ENCODE measurements at places on chromosomes 5 and 9. TPM values are rescaled to one million over a fixed set of nuclear protein-coding genes. Genes with fewer than 3 reads are reported as not detected.
A peak's percentile ranks its signal among the peaks of the same experiment; 100 is the strongest.

DNA sequence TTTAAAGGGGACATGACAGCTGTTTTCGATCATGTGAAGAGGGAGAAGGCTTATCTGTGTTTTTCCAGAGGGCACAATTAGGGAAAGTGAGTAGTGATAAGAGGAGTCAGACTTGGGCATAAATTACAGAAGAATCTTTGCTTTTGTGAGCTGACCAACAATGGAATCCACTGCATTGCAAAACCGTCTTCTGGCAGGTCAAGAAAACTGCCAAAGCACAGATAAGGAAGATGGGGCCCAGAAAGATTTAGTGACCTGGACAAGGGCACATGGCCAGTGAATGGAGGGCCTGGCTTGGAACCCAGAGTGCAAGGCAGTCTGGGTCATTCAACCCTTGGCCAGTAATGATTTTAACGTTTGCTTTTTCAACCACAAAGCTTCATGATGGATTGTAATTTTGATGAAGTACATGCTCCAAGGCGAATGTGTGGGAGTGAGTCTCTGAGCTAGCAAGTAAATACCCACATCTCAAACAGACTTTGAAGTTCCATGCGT is 153.2 kb upstream of the MAST4 start:
- DNase-seq, result no peak

- DNase-seq, result no peak
Observed at GRCh38 chr5:171816666-171817065, 31.0 kb downstream of the SMIM23 start.

- DNase-seq, result no peak
Observed at GRCh38 chr9:4096121-4096520, 203.7 kb downstream of the GLIS3 start.

DNA sequence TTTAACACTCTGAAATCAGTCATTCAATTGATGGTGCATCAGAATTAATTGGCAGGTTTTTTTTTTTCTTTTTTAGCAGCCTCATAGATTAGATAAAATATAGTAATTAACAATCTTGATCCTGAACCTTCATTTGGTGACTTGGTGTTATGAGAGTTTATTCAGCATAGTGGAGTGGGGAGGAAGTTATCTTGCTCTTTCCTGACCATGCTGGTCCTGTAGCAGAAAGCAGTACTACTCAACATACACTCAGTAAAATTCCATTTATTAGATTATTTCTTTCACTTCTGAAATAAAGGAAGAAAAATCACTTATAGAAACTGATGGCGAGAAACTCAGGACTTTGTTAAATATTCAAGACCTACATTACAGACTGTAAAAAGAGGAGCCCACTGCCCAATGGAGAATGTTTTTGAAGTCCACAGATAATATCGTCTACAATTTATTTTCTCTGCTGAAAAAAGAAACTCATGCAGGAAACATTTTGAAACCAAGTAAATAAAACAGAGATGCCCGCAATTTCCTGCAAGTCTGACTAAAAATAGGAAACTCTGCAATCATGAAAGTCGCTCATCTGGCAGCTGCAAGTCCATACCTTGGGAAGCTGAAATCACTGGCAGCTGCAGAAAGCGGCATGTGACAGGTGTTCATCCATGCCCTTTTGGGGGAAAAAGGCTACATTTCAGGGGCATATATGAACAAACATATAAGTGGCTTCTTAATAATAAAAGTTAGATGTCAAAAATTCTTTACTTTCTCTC is 233.2 kb upstream of the RFX3 start:
- DNase-seq, result no peak

GRCh38 chr5:44574678-44575077 is 185.5 kb upstream of the FGF10 start:
- no peak for DNase-seq

GBA2 gene
- 186 TPM for total RNA-seq

DNA sequence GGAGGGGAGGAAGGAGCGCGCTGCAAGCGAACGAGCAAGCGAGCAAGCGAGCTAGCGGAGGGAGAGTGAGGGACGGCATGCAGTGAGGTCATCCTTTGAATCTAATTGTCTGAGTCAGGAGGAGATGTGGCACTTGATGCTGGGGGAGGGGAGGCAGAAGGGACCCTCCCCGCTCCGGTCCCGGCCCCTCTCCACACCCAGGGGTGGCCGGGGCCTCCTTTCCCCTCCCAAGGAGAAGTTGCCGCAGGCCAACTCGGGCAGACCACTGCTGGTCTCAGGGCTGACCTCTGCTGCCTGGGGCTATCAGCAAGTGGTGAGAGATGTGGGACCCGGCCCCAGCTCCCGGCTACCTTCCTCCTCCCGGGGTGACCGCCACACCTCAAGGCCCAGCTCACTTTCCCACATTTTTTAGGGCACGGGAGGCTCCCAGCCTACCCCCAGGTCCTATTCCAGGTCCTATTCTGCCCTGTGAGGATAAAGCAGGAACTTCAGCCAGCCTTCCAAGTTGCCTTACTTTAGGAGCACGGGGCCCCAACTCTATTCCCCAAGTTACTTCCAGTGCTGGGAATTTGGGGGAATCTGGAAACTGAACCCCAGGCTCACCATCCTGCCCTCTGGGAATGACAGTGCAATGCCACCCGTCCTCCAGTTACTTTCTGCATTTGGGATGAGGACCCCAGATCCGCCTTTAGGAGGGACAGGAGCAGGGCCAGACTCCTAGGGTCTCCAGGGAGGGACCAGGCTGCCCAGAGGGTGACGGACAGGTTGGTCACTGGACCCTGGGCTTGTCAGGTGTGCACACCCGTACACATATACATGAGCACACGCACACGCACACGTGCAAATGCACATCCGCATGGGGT is 11.1 kb downstream of the CNTFR start:
- DNase-seq, result no peak

COL23A1 gene
- total RNA-seq, result 0.09 TPM

DRD1 gene
- total RNA-seq, result 0.17 TPM

SLC6A19 gene
- 72.5 TPM for total RNA-seq

RNF38 gene
- total RNA-seq, result 40.5 TPM

GRCh38 chr5:113427871-113428574 is 6.8 kb downstream of the TSSK1B start:
- DNase-seq, result no peak

S1PR3 gene
- 3.2 TPM for total RNA-seq

- no peak for DNase-seq
Observed at GRCh38 chr5:89265511-89266179, 382.7 kb upstream of the MEF2C start.

- DNase-seq, result no peak
Observed at GRCh38 chr5:174734571-174735497, 10.5 kb downstream of the MSX2 start.

DNA sequence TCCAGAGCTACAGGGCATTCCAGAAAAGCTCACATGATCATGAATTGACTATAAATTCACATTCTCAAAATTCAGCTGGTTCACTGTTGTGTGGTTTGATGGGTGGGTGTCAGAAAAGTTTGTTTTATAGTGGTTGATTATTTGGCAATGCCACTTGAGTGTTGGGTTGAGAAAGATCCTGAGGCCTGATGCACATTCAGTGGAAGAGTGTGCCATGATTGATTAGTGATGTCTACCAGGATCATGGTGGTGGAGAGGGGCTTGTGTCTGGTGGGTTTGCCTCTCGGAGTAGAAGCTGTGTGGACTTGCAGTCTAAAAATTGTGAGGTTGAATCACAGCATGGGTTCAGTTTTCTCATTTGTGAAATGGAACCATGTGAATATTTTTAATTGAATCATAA is 2.0 kb downstream of the NDUFS6 start:
- DNase-seq, result no peak

DNA sequence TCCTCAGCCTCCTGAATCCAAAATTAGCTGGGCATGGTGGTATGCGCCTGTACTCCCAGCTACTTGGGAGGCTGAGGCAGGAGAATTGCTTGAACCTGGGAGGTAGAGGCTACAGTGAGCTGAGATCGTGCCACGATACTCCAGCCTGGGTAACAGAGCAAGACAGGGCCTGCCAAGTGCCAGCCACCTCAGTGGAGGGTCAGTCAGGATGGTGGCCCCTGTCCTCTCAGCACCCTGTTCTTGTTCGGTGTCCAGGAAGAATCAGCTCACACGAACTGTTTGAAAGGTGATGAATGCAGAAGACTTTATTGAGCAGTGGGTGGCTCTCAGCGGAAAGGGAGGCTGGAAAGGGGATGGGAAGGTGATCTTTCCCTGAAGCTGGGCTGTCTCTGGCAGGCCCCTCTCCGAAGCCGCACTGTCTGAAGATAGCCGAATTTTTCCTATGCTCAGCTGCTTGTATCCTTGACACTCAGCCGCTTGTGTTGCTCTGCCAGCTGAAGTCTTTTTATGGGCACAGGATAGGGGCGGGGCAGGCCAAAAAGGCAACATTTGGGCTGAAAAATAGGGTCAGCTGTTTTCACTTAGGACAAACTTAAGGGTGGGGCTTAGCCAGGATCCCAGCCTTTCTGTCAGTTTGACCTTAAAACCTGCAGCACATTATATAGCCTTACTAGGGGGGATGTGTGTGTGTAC is 50.9 kb downstream of the UBE2R2 start:
- DNase-seq, result no peak

DNA sequence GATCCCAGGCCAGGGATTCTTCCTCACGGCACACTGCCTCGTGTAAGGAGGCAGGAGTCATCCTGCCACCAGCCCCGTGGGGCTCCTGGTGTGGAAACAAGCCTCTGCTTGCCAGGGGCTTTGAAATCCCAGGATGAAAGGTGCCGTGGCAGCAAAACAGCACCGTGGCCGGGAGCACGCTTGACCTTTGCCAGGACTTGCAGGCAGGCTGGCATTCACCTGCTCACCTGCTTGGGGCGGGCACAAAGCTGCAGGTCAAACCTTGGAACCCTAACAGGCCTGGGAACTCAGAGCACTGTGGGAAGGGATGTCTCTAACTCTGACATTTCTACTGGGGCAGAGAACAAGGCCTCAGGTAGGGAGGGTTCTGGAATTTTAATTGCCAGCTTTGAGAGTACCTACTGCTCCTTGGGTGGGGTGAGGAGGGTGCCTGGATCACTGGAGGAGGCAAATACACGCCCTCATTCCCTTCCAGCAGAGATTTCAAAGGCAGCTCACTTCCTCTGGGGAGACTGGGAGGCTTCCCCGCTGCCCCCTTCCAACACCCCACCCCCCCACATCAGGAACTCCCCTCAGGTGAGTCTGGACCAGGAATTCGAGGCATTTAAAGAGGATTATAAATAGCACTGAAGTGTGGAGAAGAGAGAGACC is 45.6 kb upstream of the STXBP1 start:
- peak; percentile 85 for DNase-seq

- no peak for DNase-seq
Observed at GRCh38 chr5:39013938-39014337, 60.3 kb downstream of the RICTOR start.

ST8SIA4 gene
- 2.0 TPM for total RNA-seq

DNA sequence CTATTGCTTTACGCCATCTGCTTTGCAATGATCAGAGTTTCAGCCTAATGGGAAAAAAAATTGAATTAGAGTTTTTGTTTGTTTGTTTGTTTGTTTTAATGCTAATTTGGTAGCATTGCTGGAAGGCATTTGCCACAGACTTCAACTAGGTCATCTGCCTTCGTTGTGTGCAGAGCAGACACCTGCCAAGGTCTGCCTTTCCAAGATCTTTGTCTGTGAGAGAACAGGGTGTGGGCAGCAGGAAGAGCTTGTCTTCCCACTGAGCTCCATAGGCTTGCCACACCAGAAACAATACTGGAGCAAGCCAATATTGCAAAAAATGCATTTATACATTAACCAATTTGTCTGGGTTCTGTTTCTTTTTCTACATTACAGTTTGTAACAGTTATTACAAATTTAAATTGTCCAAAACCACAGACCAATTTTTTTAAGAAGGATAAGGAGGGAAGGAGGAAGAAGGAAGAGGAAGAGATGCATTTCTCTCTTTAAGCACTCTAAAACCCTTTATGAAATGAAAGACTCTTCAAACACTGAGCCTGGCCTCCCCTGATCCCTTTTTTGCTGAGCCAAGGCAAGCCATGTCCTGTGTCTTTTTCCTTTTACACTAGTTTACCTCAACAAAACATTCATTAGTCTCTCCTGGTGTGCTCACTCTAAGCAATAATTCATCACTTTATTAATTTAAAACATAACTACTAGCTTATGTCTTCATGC is 210.5 kb downstream of the SNX18 start:
- no peak for DNase-seq

DNA sequence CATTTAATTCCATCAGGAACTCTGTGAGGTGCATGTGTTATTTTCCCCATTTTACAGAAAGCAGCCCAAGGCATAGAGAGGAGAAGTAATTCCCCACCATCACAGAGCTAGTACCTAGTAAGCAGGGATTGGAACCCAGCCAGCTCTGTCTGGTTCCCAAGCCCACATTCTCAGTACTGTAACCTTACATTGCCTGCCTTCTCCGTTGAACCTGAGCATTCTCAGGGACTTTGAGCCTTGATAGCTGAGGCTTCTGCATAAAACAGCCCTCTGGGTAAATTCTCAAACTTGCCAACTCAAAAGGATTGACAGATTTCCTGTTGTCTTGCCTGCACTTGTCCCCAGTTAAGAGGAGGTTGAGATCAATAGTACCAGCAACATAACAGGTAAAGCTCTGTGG is 9.2 kb upstream of the GLE1 start:
- DNase-seq, result no peak

DNA sequence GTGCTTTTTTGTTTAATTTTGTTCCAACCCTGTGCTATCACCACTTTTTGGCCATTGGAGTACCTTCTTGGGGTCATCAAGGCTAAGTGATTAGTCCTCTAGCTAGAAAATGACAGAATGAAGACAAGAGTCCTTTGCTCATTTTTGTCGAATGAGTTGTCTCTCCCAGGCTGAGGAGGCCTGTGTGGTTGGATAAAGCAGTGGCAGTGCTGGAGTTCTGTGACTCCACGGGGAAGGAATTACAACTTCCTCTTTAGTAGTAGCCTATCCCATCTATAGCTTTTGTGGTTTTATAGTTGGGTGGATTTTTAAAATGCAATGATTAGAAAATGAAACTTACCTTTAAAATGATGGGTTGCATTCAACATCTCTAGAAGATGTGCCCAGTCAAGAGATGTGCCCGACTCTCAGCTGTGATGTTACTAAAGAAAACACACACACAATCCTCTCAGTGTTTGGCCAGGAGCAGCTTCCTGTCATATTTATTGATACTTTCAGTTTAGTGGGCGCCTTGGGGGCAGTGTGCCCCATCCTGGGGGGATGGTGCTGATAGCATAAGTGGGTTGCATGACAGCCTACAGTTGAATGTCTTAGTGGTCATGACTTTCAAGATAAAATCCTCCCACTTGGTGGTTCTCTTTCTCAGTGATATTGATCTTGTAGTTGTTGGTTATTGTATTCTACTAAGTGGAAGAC is 11.9 kb downstream of the OTULINL start:
- DNase-seq, result no peak

KCNT1 gene
- 0.34 TPM for total RNA-seq

- no peak for DNase-seq
Observed at GRCh38 chr5:74174366-74174765, 466.2 kb downstream of the ENC1 start.

DNA sequence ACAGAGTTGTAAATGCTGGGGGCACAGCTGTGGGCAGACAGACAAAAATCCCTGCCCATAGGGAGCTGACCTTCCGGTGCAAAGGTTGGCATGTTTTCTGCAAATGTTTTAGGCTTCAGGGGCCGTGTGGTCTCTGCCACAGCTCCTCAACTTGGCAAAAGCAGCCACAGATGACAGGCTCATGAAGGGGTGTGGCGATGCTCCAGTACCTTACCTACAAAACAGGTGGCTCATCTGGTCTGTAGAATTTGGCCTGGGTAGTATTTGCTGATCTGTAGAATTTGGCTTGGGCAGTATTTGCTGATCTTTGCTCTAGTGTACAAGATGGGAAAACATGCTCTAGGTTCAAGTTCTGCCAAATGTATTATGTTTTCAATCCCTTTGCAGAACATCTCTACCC is 283.9 kb downstream of the GADD45G start:
- no peak for DNase-seq

- no peak for DNase-seq
Observed at GRCh38 chr9:74858751-74859414, 28.8 kb downstream of the TRPM6 start.

ENHO gene
- 0.89 TPM for total RNA-seq

Data from left colon (tissue), 2 donors.